ENCODE measurements at places on chromosomes 2 and 18.

- no peak for ATAC-seq
These were observed 105.9 kb downstream of the LBH start for GRCh38 chr2:30336978-30337841.

GRCh38 chr2:101007415-101008345 is 5.6 kb downstream of the RPL31 start:
- no peak for ATAC-seq

GRCh38 chr2:48971801-48972200 is 182.5 kb downstream of the FSHR start:
- no peak for ATAC-seq

DNA sequence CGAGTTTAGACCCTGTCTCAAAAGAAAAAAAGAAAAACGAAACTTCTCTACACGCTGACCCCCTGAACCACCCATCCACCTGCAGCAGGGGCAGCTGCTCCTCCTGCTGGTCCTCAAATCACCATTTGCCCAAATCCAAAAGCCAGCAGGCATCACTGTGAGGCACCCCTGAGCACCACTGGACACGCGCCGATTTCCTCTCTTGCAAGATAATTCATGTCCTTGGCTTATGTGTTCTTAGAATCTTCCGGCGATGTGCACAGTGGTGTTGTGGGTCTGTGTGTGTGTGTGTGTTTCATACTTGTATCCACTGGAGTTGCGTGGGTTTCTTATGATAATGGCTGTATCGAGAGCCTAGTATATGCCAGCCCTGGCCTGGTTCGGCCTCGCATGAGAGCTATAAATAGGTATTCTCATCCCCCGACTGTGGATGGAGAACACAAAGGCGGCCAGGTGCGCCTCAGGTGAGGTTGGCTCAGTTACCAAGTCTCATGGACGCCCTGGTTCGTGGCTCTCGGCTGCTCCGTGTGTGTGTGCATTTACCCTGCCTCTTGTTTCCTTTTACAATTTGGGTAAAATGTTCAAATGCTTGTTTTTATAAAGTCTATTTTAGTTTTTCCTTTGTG is 235.5 kb downstream of the HDAC4 start:
- no peak for ATAC-seq

GRCh38 chr18:62018034-62018758 is 125.4 kb upstream of the RNF152 start:
- peak; percentile 87 for ATAC-seq

DNA sequence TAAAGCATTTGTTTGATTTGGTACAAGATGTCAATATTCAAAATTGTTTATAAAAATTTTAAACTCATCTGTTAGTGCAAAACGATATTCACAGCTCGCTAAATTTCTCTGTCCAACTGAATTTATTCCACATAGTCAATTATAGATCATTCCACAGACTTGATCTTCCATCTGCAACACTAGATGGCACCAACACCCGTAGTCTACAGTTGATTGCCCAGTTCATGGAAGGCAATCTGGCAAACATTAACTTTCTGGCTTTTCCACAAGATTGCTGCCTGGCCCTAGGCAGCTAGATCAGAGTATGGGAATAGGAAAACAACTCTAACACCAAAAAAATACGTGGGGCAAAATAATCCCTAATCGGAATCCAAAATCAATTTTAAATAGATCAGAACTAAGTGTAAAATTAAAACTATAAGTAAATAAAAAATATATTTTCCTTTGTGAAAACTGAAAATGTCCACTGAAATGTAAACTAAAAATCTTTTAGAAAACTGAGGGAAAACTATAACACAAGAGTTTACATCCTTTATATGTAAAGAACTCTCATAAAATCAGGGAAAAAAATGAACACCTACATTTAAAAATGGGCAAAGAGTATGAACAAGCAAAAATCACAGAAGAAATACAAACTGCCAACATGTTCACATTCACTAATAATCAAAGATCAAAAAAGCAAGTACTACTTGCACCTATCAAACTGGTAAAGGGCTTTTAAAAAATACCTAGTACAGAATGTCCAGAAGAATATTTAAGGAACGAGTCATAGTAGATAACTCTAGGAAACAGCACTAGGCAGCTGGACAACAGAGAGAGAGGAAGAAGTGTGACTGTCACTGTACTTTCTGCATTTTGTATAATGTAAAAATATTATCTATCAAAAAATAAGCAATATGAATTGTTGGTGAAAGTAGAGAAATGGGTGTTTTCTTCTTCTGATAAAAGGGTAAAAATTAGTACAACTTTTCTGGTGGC is 35.0 kb downstream of the RTN4 start:
- ATAC-seq, result peak; percentile 66
